ENCODE measurements at places on chromosomes 6 and 20. TPM values are rescaled to one million over a fixed set of nuclear protein-coding genes. Genes with fewer than 3 reads are reported as not detected.
A peak's percentile ranks its signal among the peaks of the same experiment; 100 is the strongest.

DNA sequence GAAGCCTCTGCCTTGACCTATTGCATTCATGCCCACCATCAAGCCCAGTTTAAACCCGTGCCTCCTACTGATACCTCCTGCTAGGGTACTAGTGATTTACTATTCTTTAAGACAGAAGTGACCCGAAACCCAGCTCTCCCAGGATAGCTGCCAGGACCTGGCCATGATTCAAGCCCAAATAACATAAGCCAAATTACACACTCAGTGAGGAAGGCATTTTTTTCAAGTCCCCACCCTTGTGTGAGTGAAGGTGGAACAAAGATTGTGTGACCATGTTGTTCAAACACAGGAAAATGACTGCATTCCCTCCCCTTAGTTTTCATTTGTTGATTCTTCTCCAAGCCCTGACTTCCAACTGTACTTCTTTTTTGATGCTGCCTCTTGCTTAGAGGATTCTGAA lies 3.7 kb upstream of the KAT14 start:
- no peak for DNase-seq

DNA sequence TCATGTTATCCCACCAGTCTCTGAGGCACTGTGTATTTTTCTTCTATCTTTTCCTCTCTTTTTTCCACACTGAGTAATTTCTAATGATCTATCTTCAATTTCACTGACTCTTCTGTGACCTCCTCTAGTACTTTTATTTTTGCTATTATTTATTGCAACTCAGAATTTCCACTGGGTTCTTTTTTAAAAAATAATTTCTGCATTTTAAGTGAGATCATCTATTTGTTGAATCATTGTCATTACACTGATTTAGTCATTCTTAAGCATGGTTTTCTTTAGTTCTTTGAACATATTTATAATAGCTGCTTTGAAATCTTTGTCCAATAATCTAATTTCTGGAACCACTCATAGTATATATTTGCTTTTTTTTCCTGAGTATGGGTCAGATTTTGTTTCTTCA lies 96.7 kb upstream of the SLC22A16 start:
- no peak for DNase-seq

DNA sequence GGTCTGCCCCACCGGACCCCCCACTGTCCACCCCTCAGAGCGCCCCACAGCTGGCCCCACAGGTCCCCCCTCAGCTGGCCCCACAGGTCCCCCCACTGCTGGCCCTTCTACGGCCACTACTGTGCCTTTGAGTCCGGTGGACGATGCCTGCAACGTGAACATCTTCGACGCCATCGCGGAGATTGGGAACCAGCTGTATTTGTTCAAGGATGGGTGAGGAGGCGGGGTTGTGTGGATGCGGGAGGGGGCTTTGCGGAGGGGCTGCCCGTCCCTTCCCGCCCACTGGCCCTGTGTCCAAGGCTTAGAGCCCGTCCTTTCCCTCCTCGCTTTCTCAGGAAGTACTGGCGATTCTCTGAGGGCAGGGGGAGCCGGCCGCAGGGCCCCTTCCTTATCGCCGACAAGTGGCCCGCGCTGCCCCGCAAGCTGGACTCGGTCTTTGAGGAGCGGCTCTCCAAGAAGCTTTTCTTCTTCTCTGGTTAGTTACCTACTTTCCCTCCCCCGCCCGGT lies 4.7 kb downstream of the MMP9 start:
- no peak for DNase-seq

DNA sequence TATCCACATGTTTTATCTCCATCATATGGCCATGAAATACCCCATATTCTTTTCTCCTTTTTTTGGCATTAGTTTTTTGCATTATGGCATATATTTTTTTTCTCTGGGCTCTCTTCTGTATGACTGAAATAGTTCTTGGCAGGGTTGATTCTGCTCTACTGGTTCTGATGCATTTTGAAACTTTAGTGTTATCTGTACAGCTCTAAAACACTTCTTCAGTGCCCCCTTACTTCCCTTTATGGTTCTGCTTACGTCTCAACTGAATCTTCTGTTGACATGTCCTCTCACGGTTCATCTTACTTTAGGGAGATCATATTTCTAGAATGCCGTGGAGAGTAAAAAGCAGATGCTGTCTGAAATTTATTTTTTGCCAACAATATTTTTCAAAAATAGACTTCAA lies 23.2 kb upstream of the TXNDC5 start:
- DNase-seq, result no peak

DNA sequence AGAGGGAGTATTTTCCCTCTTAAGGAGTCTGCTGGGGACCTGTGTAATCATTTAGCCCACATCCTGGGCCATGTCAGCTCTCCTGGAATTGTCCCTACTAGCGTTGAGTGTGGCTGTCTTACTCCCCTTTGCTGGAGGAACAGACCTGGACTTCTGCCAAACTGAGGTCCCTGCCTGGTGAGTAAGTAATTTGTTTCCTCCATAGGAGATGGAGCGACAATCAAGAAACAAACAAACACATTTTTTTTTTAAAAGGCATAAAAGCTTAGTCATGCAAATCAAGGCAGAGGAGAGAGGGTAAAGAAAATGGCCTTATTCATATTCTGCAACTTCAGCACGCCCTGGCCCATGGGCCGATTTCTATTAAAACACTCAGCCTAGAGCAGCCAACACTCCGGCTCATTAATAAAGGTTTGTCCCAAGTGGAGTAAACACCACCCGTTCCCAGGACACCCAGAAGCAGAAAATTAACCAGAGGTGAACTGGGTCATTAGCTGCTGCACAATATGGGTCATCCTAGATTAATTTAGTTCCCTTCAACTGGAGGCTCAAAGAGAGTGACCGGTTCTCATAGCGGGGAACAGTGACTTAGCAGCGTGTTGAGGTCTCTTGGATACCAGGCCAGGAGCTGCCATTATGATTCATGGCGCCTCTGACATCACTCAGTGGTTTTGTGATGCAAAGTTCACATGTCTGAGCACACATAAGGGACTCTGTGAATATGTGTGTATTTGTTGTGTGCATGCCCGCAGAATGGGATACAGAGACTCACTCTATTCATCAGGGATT lies 165.0 kb upstream of the SULF2 start:
- no peak for DNase-seq

GRCh38 chr20:17377231-17377630 lies 150.4 kb downstream of the PCSK2 start:
- DNase-seq, result no peak

GRCh38 chr6:89522778-89523177 lies 89.8 kb downstream of the ANKRD6 start:
- DNase-seq, result no peak

DNA sequence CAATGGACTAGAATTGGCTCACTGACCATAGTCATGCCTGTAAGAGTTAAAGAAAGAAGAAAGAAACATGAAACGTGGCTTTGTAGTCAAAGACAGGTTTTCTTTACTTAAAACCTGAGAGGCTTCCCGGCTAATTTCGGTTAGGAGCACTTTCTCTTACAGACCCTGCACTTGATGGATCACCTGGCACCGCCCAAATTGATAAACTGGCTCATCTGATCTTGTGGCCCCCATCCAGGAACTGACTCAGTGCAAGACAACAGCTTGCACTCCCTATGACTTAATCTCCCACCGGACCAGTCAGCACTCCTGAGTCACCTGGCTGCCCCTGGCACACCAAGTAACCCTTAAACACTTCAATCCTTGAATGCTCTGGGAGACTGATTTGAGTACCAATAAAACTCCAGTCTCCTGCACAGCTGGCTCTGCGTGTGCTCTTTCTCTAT lies 12.3 kb downstream of the TMEM14B start:
- no peak for DNase-seq

GRCh38 chr6:168145747-168146596 lies 67.0 kb upstream of the FRMD1 start:
- no peak for DNase-seq

GRCh38 chr6:161067749-161068148 lies 76.2 kb downstream of the MAP3K4 start:
- no peak for DNase-seq

GRCh38 chr6:132927713-132928112 lies 113.3 kb downstream of the RPS12 start:
- no peak for DNase-seq

GRCh38 chr6:34887753-34888513 lies at the start of gene TAF11:
Gene TAF11, minus strand, starts transcription at chr6:34888042. Its CDS starts 85 bp downstream, at chr6:34887957.
- peak; percentile 98 for DNase-seq

- DNase-seq, result no peak
These were observed 6.7 kb downstream of the BPIFB4 start for GRCh38 chr20:33086052-33086722.

- DNase-seq, result no peak
These were observed 102.3 kb upstream of the ZNF217 start for GRCh38 chr20:53695797-53696527.

- no peak for DNase-seq
These were observed 81.7 kb downstream of the FAM217A start for GRCh38 chr6:3997177-3997770.

DNA sequence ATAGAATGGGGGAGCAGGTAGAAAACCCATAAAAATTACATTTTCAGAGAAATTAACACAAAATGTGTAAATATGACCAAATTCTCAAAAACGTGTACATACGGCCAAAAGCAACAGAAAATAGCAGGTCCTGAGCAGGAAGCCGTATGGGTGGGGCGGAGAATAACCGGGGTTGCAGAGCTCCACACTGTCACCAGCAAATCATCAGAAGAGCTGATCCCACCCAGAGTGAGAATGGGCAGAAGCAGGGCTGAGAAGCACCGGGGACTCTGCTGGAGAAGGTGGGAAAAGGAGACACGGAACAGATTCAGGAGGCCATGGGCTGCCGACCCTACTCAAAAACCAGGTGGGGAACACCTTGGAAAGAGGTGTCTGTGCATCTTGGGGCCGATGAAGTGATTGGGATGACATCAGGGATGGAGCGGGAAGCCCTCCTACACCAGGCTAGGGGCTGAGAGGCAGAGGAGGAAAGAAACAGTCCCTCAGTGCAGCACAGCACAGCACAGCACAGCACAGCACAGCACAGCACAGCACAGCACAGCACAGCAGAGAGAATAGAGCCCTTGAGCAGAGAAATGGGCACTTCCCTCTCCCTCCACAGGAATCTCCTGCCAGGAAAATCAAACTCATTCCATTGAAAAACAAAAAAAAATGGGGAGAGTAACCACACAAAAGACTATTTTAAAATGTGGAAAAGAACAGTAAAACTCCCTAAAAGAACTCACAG lies 22.3 kb downstream of the STX7 start:
- DNase-seq, result peak; percentile 55

- no peak for DNase-seq
These were observed 22.8 kb downstream of the ECT2L start for GRCh38 chr6:138818496-138819194.

DNA sequence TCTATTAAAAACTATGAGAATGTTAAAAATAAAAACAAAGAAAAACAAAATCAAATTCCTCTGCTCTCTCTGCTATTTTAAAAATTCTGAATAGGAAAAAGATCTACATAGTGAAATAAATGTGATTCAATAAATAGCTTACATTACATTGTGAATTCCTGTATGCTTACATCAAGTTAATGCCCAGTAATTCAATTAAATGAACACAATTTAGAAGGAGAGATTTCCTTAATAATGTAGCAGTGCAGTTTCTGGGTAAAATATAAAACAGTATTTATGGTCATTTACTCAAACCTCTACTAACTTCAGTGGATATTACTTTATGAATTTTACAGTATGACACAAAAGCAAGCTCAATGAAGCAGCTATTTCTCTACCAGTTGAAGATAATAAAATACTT lies 594.6 kb downstream of the EYS start:
- no peak for DNase-seq

DNA sequence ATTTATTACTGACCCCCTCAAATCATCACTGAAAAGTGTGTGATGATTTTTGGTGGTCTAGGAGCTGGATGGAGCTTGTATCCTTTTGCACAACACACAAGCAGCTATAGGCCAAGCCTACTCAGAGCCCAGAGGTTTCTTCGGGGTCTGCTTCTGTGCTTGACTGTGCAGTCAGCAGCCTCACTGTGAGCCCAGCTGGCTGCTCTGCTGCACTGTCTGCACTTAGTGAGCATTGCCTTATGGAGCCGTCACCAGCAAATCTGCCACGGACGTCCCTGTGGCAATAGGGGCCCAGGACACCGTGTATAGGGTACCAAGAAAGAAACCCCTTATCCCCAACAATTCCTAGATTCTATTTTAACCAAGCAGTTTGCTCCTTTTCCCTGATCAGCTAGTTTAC lies 38.6 kb upstream of the GMPR start:
- DNase-seq, result no peak

DNA sequence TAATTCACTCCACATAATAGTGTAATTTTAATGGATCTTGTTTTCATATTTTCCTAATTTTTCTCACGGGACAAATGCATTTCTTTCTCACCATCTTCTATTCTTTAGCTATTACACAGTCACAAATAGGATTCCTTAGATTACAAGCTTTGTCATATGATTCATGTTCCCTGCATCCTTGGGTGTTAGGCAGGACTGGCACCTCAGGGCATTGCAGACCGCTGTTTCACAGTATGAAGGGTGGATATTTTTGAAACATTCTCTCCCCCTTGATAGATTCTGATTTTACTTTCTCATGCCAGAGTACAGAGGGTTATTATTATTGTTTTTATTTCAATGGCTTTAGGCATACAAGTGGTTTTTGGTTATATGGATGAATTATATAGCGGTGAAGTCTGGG lies 602.5 kb downstream of the PHF3 start:
- DNase-seq, result no peak

- no peak for DNase-seq
These were observed 348.3 kb downstream of the DHX35 start for GRCh38 chr20:39310363-39310995.

DNA sequence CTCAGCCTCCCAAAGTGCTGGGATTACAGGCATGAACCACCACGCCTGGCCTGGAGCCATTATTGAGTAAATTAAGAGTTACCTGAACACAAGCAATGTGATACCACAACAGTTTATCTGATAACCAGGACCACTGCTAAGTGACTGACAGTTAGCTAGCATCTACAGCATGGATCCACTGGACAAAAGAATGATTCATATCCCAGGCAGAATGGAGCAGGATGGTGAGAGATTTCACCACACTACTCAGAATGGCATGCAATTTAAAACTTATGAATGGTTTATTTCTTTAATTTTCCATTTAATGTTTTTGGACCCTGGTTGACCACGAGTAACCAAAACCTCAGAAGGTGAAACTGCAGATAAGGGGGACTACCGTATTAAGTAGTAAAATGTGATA lies 48.6 kb downstream of the RALGAPA2 start:
- no peak for DNase-seq

Gene OPRL1
- total RNA-seq, result 0.50 TPM

Gene OR2H1
- not detected for total RNA-seq

Gene BPIFA1
- total RNA-seq, result not detected

Gene NKAIN2
- total RNA-seq, result 1.9 TPM

Gene DOK5
- 20.2 TPM for total RNA-seq

Gene TREML2
- total RNA-seq, result 0.15 TPM

Gene LY6G6F
- total RNA-seq, result not detected

Gene MICB
- 1.6 TPM for total RNA-seq

Gene ADGB
- not detected for total RNA-seq

Gene CHRNA4
- 0.38 TPM for total RNA-seq

Gene FAM83C
- total RNA-seq, result not detected

Gene GPX5
- not detected for total RNA-seq

Gene KHDC1L
- total RNA-seq, result not detected

Gene CTNNBL1
- 52.9 TPM for total RNA-seq

Gene CRISP2
- total RNA-seq, result not detected
